ENCODE measurements at places on chromosomes 13 and 19. TPM values are rescaled to one million over a fixed set of nuclear protein-coding genes. Genes with fewer than 3 reads are reported as not detected.
A peak's percentile ranks its signal among the peaks of the same experiment; 100 is the strongest.

The FUT6 gene
- total RNA-seq, result not detected

GRCh38 chr13:44470638-44471562 is 97.3 kb downstream of the SERP2 start:
- no peak overlapping the region for H3K4me3 ChIP-seq
- H3K27ac ChIP-seq, result no peak overlapping the region
- no peaks in the 10 kb centered on the region for H3K27me3 ChIP-seq
- no peak for DNase-seq

The SLC7A10 gene
- not detected for total RNA-seq

DNA sequence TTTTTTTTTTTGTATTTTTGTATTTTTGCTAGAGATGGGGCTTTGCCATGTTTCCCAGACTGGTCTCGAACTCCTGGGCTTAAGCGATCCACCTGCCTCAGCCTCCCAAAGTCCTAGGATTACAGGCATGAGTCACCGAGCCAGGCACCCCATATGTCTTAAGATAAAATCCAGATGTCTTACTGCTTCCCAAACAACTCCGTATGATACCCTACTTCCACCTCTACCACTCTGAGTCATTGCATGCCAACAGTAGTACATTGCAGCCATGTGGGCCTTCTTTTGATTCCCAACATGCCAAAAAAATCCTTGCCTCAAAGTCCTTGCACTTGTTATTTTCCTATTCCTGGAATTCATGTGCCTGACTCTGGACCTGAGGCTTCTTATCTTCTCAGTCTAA is 799.2 kb downstream of the GPC5 start:
- no peaks in the 10 kb centered on the region for H3K4me1 ChIP-seq
- H3K36me3 ChIP-seq, result no peaks in the 10 kb centered on the region

- peaks cover 15% of the 10 kb centered on the region for H3K27me3 ChIP-seq
- no peak overlapping the region for H3K27ac ChIP-seq
- no peaks in the 10 kb centered on the region for H3K4me1 ChIP-seq
- no peak overlapping the region for H3K4me3 ChIP-seq
- H3K36me3 ChIP-seq, result no peaks in the 10 kb centered on the region
- peak; percentile 29 for DNase-seq
Measured at GRCh38 chr13:23558675-23559536, 11.3 kb upstream of the TNFRSF19 start.

GRCh38 chr19:29121684-29122083 is 91.3 kb downstream of the UQCRFS1 start:
- no peak overlapping the region for H3K27ac ChIP-seq
- no peak overlapping the region for H3K4me3 ChIP-seq
- peaks cover 2% of the 10 kb centered on the region for H3K36me3 ChIP-seq

The RINL gene
- total RNA-seq, result 92.6 TPM

- no peak overlapping the region for H3K27ac ChIP-seq
- DNase-seq, result no peak
- peaks cover 4% of the 10 kb centered on the region for H3K4me1 ChIP-seq
- no peak overlapping the region for H3K4me3 ChIP-seq
Measured at GRCh38 chr19:5022066-5022860, 53.4 kb downstream of the KDM4B start.

Measured in activated CD4-positive, alpha-beta memory T cell treated with anti-CD3 and anti-CD28 coated beads for 36 hours (primary cell).